Natural killer cell treated with Interleukin-12 subunit alpha and Interleukin-12 subunit beta and Interleukin-15 and Interleukin-18, amount 100 ng/mL, for 72 hours (primary cell): ENCODE measurements at places on chromosomes 4 and X. TPM values are rescaled to one million over a fixed set of nuclear protein-coding genes. Genes with fewer than 3 reads are reported as not detected.

Gene RPA4
- 4.0 TPM for total RNA-seq

Gene USP26
- not detected for total RNA-seq

Gene TEX13B
- total RNA-seq, result not detected

Gene CPE
- not detected for total RNA-seq

Gene SMIM31
- not detected for total RNA-seq

GRCh38 chr4:24274381-24274941 lies 309.9 kb downstream of the DHX15 start:
- no peak for DNase-seq

DNA sequence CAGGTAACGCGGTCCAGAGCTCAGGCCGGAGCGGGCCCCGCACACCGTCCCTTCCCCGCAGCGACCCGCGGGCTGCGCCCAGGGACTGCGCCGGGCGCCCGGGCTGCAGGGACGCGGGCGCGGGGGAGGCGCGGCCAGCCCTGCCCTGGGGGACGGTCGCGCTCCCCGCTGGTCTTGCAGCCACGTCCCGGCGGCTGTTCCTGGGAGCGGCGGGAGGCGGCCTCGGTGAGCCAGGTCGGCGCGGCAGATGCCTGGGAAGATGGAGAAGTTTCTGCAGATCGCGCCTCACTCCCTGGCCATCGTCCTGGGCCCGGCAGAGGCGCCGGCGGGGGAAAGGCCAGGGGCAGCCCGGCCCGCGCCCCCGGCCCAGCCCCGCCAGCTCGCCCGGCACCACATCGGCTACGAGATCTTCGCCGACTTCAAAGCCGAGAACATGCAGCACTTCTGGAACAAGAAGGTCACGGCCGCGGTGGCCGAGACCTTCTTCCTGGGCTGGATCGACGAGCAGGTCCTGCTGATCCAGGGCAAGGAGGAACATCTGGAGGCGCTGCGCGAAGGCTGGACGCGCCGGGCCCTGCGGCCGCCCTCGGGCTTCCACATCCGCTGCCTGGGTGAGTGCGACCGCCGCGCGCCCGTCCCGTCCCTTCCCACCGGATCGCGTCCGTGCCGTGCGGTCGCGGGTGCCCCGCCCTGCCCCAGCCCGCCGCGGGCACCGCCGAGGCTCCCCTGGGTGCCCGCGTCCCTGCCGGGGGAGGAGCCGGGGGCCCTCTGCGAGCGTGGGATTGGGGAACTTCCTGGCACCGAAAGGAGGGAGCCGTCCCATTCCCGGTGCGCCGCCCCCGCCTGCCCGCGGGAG lies 107.4 kb upstream of the STOX2 start:
- DNase-seq, result no peak

DNA sequence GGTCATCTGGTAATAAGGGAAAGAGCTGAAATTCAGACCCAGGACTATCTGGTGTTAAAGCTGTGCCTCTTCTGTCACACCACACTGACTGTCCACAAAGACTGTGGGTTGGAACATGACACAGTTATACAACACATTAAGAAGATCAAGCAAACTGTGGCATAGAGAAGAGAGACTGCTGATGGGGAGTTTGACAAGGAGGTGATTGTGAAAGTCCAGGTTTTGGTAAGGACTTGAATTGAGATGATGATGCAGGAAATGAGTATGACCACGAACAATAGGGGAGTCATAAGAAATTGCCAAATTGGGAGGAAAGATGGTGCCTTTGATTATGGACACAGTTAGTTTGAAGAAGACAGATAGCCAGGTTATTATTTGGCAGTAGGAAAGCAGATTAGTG lies 163.4 kb downstream of the PDGFRA start:
- DNase-seq, result no peak

GRCh38 chr4:1533501-1534064 lies 127.3 kb upstream of the NKX1-1 start:
- peak; percentile 28 for DNase-seq

DNA sequence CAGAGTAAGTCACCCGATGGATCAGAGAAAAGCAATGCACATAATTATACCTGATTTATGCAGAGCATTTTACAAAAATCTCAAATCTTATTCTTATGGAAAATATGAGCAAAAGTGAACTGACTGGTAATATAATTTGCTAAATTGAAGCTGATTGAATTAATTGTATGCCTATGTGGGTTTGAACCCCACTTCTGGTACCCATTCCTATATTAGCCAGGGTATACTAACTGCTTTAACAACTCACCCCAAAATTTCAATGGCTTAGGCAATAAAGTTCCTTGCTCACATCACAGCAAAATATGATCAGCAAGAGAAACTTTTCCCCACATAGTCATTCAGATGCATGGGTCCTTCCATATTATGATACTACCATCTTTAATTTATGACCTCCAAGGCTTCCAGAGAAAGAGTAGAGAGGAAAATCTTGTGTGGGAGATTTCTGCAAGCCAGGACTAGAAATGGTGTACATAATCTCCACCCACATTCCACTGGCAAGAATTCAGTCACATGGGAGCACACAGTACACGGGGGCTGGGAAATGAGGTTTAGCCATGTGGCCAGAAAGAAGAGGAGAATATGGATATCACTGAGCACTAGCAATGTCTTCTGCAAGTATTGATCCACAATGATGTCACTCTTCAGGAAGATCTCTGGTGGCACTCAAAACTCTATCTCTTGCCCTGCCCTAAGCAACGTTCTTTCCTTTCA lies 640.7 kb downstream of the BCOR start:
- DNase-seq, result no peak
